ENCODE measurements at places on chromosomes 4 and X. TPM values are rescaled to one million over a fixed set of nuclear protein-coding genes. Genes with fewer than 3 reads are reported as not detected.

- H3K4me3 ChIP-seq, result no peak overlapping the region
- peaks cover 7% of the 10 kb centered on the region for H3K4me1 ChIP-seq
- no peaks in the 10 kb centered on the region for H3K36me3 ChIP-seq
- no peaks in the 10 kb centered on the region for H3K27me3 ChIP-seq
- no peak for DNase-seq
These were observed 193.4 kb downstream of the NR3C2 start for GRCh38 chr4:148248824-148249223.

GRCh38 chr4:98659106-98659592 lies 738 bp upstream of the TSPAN5 start:
- no peak overlapping the region for H3K27ac ChIP-seq
- no peaks in the 10 kb centered on the region for H3K36me3 ChIP-seq
- no peaks in the 10 kb centered on the region for H3K27me3 ChIP-seq

GRCh38 chr4:94758700-94759399 lies 1.1 kb downstream of the BMPR1B start:
- peaks cover 14% of the 10 kb centered on the region for H3K4me1 ChIP-seq
- no peaks in the 10 kb centered on the region for H3K36me3 ChIP-seq
- peak overlapping the region; percentile 19 for H3K4me3 ChIP-seq
- no peak for DNase-seq

DNA sequence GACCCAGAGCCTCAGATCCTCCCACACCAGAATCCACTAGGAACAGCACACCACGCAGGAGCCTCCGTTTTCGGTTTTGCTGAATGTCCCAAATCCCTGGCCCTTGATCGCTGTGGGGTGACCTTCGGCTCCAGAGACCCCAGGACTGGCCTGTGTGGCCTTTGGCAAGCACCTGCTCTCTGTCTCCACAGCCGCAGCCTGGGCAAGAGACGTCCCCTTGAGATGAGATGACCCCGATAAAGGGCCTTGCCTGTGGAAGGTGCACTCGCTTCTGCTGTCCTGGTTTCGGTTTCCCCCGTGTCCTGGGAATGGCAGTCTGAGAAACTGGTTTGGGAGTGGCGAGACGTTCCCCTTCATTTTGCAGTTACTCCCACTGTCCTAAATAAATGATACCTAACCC lies 9.6 kb downstream of the PSAPL1 start:
- no peak for DNase-seq
- H3K27me3 ChIP-seq, result no peaks in the 10 kb centered on the region
- H3K4me3 ChIP-seq, result no peak overlapping the region
- no peaks in the 10 kb centered on the region for H3K36me3 ChIP-seq
- H3K27ac ChIP-seq, result no peak overlapping the region
- H3K4me1 ChIP-seq, result no peaks in the 10 kb centered on the region

DNA sequence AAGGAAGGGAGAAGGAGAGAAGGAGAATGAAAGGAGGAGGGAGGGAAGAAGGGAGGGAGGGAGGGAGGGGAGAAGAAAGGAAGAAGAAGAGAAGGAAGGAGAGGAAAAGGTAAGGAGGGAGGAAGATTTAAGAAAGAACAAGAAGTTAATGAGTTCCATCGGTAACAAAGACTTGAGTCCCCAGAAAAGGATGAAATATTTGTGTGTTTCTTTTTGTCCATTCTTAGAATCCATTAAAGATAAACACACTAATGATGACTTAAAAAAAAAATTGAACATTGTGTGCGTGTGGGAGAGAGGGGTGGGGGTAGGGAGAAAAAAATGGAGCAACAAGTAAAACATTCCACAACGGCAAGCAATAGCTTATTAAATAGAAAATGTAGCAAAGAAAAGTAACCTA lies 131.4 kb downstream of the THOC2 start:
- H3K27me3 ChIP-seq, result no peaks in the 10 kb centered on the region
- no peak overlapping the region for H3K27ac ChIP-seq
- H3K36me3 ChIP-seq, result no peaks in the 10 kb centered on the region
- no peak for DNase-seq

DNA sequence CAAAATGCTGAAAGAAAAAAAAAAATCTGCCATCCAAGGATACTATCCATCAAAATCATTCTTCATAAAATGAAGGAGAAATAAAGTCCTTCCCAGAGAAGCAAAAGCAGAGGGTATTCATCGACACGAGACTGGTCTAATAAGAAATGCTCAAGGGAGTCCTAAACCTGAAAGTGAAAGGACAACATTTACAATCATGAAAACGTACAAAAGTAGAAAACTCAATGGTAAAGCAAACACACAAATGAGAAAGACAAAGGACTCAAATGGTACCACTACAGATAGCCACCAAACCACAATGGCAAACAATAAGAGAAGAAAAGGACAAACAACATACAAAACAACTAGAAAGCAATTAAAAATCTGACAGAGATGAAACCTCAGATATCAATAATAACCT lies 41.0 kb downstream of the CD99L2 start:
- DNase-seq, result no peak
- no peak overlapping the region for H3K27ac ChIP-seq
- H3K36me3 ChIP-seq, result no peaks in the 10 kb centered on the region
- no peak overlapping the region for H3K4me3 ChIP-seq
- no peaks in the 10 kb centered on the region for H3K27me3 ChIP-seq

DNA sequence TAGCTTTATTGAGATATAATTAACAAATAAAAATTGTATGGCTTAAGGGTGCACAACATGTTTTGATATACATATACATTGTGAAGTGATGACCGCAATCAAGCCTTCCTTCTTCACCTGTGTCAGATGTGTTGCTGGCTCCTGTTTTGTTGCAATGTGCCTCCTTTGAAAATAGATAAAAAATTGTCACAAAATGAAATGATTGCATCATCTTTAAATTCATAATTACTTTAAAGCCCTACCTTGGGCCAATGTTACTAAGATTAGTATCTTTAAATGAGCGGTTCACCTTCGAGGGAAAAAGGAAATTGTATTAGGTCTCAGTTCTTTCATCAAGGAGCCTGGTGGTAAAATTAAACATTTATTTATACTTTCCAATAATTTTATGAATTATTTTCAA lies 77.3 kb downstream of the GPRIN3 start:
- no peak overlapping the region for H3K27ac ChIP-seq
- no peaks in the 10 kb centered on the region for H3K36me3 ChIP-seq
- H3K4me3 ChIP-seq, result no peak overlapping the region
- no peaks in the 10 kb centered on the region for H3K27me3 ChIP-seq

GRCh38 chrX:75158054-75158453 lies 2.0 kb upstream of the ABCB7 start:
- no peaks in the 10 kb centered on the region for H3K36me3 ChIP-seq
- DNase-seq, result no peak
- H3K27me3 ChIP-seq, result no peaks in the 10 kb centered on the region
- no peak overlapping the region for H3K4me3 ChIP-seq
- H3K4me1 ChIP-seq, result peaks cover 7% of the 10 kb centered on the region
- no peak overlapping the region for H3K27ac ChIP-seq

DNA sequence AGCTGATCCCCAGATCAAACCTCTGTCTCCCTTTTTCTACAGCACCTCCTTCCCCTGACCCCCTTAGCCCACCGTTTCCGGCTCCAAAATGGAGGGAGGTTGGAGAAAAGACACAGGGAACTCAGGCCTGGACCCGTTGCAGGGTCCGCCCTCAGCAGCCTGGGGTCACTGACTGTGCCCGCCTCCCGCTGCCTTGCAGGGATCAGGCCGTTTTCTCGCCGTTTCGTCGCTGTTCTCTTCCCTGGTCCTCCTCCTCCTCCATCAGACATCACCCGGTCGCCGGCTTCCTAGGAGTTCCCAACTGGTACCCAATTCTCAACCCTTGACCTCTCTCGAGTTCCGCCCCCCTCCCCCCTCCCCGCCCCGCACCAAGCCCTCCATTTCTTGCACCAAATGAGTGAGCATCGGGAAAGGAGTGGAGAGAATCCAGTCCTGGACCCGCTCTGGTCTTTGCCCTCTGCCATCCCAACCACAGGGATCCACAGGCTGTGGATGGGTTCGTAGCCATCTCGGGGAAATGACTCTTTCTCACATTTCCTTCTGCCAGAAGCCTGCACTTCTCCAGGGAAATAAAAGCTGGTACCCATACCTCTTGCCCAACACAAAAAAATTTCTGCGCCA lies 493 bp downstream of the TCEAL5 start:
- DNase-seq, result no peak
- H3K4me1 ChIP-seq, result peaks cover 4% of the 10 kb centered on the region

DNA sequence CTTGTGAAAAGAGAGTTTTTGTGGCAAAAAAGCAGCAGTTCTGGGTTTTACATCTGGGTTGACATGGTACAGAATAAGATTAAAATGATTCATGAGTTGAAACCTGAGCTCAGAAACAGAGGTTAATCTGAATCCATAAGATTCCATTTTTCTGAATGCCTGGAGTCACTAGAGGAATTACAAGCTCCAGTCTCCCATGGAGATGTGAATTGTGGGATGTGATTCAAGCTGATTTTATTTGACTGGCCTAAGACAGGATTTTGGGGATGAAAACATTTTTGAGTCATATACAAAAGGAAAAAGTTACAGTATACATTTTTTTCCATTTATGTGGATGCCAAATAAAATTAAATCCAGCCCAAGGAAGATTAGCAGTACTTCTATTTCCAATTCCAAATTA lies 161.1 kb downstream of the RBM46 start:
- no peak for DNase-seq
- H3K4me1 ChIP-seq, result no peaks in the 10 kb centered on the region
- H3K36me3 ChIP-seq, result no peaks in the 10 kb centered on the region
- no peak overlapping the region for H3K4me3 ChIP-seq

DNA sequence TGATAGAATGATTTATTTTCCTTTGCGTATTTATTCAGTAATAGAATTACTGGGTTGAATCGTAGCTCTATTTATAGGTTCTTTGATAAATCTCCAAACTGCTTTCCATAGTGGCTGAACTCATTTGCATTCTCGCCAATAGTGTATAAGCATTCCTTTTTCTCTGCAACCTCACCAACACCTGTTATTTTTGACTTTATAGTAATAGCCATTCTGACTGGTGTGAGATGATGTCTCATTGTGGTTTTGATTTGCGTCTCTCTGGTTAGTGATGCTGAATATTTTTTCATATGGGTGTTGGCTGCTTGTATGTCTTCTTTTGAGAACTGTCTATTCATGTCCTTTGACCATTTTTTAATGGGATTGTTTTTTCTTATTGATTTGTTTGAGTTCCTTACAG lies 160.7 kb downstream of the MID1IP1 start:
- H3K27ac ChIP-seq, result no peak overlapping the region
- H3K4me3 ChIP-seq, result no peak overlapping the region
- DNase-seq, result no peak
- no peaks in the 10 kb centered on the region for H3K27me3 ChIP-seq
- no peaks in the 10 kb centered on the region for H3K4me1 ChIP-seq

Gene HS6ST2
- 2.6 TPM for total RNA-seq

Gene SSX4
- total RNA-seq, result not detected

Measured in body of pancreas (tissue), 4 donors.